ENCODE measurements at places on chromosomes 5 and 9. TPM values are rescaled to one million over a fixed set of nuclear protein-coding genes. Genes with fewer than 3 reads are reported as not detected.

Gene PCDHB16
- polyA plus RNA-seq: 4.0 TPM

Gene HEMGN
- 2.9 TPM for polyA plus RNA-seq

Gene NEURL1B
- 28.8 TPM for polyA plus RNA-seq

Gene ADAMTS12
- 42.8 TPM for polyA plus RNA-seq

Gene CCDC171
- polyA plus RNA-seq: 10.0 TPM

Gene ARSI
- polyA plus RNA-seq: 20.7 TPM

Gene MARVELD2
- polyA plus RNA-seq: 21.3 TPM

Gene CNTNAP3
- 4.0 TPM for polyA plus RNA-seq

Gene CER1
- 0.44 TPM for polyA plus RNA-seq

Gene MARCOL
- 0.17 TPM for polyA plus RNA-seq

GRCh38 chr5:38086777-38087176 lies 171.6 kb upstream of the EGFLAM start:
- no peak for DNase-seq

GRCh38 chr5:74396913-74397622 lies 243.5 kb downstream of the ENC1 start:
- no peak for DNase-seq

- DNase-seq: no peak
Observed at GRCh38 chr9:123637945-123638634, 282.1 kb downstream of the CRB2 start.

DNA sequence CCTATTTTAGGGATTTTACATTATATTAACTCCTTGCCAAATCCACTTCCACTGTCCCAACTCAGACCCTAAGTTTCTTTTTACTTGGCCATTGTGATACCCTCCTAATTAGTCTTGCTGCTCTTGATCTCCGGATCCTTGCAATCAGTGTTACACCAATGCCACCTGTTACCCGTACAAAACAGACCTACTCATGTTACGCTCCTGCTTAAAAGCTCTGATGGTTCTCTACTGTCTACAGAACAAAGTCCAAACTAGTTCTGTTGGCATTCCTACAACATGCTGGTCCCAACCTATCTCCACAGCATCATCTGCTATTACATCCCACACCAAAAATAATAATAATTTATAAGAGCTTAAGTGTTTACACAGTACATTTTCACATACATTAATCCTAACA lies 9.8 kb downstream of the ECPAS start:
- no peak for DNase-seq

GRCh38 chr9:132717326-132717945 lies 47.2 kb downstream of the GTF3C4 start:
- no peak for DNase-seq

- DNase-seq: peak; percentile 79
Observed at GRCh38 chr9:114958021-114958843, 27.8 kb upstream of the TNFSF8 start.

GRCh38 chr9:100803956-100804355 lies 224.6 kb upstream of the PLPPR1 start:
- DNase-seq: no peak

- no peak for DNase-seq
Observed at GRCh38 chr9:132645711-132646110, 24.1 kb downstream of the DDX31 start.

GRCh38 chr9:34544035-34544434 lies 21.2 kb upstream of the ENHO start:
- no peak for DNase-seq

- no peak for DNase-seq
Observed at GRCh38 chr5:88683506-88684135, 199.4 kb downstream of the MEF2C start.

DNA sequence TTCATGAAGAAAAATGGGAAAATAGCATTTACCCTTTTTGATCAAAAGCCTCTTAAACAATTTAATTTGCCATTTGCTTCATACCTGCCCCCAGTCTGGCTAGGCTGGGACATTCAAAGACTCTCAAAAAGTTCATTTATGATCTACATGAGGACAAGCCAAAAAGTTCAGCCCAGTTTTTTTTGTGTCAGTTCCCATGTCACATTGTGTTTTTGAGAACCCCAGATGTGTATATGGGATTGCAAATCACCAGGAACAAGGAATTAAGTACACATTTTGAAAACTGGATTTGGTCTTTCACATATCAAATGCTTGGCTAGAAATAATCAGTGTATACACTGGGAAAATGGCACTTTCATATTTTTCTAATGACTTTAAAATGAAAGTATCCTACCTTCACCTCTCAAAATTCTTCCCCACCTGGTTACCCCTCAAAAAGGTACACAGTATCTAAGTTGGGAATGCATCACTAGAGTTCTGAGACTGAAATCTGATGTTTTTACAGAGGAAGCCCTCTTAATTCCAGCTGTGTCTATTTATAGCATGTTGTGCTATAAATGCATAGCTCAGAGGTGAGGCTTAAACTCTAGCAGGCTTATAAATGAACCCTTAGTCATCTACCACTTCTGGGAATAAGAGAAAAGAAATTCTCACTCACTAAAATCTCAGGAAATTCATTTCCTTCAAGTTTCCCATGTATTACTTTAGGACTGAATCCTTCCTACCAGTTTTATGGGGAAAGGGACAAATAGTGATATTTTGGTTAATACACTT lies 9.3 kb downstream of the STOM start:
- no peak for DNase-seq

DNA sequence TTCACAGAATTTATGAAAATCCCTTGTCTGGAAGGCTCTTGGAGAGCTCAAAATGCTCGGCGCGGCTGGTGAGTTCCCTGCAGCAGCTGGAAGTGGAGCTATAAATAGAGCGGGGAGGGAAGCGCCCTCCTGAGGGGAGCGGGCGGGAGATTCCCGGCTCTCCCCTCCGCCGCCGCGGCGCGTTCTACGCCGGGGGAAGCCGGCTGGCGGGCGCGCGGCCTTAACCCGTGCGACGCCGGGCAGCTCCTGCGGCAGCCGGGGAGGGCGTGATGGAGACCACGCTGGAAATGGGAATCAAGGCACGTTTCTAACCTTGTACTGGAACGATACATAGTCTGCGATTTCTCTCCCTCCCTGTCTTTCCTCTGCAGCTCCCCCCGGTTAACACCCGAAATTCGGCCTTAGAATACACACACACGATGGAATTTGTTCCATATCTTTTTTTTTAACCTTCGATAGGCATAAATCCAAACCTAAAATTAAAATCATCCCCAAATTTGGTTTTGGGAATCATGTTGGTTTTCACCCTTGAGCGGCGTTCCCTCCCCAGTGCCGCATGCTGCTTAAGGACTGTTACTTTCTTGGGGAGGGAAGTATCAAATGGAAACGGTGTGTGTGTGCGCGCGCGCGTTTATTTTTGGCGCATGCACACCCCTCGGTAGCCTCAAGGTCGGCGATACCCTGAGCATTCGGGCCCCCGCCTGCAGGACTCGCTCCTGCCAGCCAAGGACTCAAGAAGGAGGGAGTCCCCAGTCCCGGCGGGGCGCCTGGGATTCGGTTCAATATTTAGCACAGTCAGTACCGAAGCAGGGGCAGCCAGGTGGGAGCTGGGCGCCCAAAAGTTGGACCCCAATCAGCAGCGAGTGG lies 306.3 kb upstream of the KCNN2 start:
- peak; percentile 88 for DNase-seq

GRCh38 chr5:38673671-38674071 lies 117.2 kb upstream of the LIFR start:
- DNase-seq: no peak

- DNase-seq: no peak
Observed at GRCh38 chr5:61595426-61595825, 263.4 kb downstream of the ZSWIM6 start.

DNA sequence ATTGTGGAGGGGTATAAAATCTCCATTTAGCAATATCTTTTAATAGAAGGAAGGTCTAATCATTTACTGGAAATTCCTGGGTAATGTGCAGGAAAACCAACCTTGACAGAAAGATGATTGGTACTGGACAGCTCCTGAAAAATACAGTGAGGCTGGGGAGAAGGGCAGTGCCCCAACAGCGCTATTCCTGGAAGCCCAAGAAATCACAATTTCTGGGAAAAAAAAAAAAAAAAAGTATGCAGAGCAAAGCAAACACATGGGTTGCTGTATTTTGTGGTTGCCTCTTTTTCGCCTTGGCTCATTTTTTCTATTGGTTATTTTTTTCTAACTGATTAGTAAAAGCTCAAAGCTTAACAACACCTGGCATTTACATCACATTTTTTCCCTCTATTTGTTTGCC lies 249.7 kb downstream of the ENC1 start:
- DNase-seq: no peak

DNA sequence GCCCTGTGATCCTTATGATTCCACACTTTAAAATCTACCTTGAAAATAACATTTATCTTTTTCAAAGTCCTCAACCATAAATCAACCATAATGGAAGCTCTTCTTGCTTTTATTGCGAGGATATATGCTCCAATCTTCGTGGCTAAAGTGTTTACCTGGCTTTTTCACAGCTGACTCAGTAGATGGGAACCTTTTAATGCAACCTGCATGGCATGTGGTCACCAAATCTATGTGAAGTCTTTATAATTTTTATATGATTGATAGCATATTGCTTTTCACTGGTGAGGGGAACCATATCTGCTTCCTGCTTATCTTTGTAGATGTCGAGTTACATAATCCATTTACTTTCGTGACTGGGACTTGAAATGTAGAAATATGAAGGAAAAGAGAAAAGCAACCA lies 47.1 kb upstream of the TLX3 start:
- DNase-seq: no peak

DNA sequence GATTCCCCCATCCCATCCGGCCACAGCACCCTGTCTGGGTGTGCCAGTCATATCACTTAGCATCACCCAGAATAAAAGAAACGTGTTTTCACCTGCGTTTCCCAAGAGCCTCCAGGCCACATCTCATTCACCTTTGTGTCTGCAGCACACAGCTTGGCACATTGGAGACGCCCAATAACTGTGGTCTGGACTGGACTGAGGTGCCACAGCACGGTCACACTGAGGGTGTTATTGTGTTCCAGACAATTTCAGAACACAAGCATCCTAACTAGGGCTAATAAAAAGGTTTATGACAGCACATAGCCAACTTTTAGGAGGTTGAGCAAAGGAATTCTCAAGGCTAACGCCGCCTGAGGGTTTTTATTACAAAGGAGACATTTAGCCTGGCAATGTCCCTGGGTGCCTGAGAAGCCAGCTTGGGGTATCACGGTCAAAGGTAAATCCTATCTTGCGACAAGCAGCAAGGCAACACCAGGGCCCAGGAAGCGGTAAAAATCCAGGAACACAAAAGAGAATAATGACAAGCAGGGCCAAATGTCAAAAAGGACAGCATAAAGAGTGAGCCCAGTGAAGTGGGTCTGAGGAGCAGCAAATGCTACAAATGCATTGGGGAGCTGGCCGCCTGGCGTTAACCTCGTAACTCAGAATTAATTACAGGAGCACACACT lies 3.4 kb downstream of the EPB41L4B start:
- no peak for DNase-seq

- no peak for DNase-seq
Observed at GRCh38 chr5:17398431-17398830, 99.6 kb upstream of the TAF11L2 start.

- DNase-seq: no peak
Observed at GRCh38 chr5:31967461-31967860, 206.7 kb downstream of the GOLPH3 start.

- DNase-seq: no peak
Observed at GRCh38 chr9:22308177-22308576, 138.4 kb upstream of the DMRTA1 start.

GRCh38 chr9:91778031-91778430 lies 172.0 kb downstream of the ROR2 start:
- no peak for DNase-seq

DNA sequence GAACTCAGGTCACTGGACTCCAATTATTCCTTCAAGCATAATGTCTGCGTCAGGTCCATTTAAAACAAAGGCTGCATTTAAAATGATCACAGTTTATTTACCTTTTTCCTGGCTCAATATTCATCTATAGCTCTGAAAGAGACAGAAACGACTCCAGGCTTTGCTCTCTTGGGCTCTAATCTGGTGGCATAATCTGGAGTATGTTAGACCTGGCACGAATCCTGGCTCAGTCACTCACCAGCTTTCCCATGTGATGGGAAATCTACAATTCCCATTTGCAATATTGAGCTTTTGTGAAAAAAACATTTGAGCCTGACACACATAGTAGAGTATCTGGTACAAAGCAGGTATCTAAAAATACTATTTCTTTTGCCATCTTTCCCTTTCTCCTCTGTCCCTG lies 155.8 kb downstream of the SEMA6A start:
- no peak for DNase-seq

- no peak for DNase-seq
Observed at GRCh38 chr9:80995759-80996158, 693.6 kb downstream of the TLE1 start.

DNA sequence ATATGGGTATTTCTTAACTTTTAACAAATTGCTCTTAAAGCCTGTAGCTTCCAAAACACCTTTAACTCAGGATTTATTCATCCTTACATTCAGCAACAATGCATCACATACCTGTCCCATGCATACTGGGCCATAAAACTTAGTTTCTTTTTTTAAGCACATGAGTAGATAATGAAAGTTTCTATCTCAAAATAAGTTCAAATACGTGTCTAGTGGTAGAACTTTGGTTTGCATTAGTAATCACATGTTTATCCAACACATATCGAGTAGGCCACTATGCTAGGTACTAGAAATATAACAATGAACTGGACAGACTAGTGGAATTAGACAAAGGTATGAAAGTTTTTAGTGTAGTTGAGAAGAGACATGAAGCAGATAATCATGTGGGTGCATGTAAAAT lies 99.6 kb downstream of the DOCK2 start:
- DNase-seq: no peak

GRCh38 chr5:139294374-139295165 lies 1.0 kb downstream of the MATR3 start:
- peak; percentile 81 for DNase-seq

GRCh38 chr9:132020820-132021510 lies 58.7 kb downstream of the MED27 start:
- DNase-seq: no peak

DNA sequence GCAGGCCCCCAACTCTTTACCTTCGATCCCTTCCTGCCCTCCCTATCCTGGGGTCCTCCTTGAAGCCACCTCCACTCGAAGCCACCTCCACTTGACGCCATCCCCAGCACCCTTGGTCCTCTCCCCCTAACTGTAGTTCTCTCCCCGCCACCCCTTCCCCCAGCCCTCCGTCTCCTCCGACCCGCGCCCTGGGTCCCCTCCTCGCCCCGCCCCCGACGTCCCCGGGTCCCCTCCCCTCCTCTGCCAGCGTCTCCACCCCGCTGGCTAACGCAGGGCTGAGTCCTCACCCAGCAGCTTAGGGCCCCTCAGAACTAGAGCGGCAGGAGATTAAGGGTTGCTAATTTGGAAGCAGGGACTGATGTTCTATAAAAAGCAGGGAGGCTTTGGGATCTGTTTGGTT lies 30.6 kb upstream of the ANKRD33B start:
- peak; percentile 21 for DNase-seq

GRCh38 chr5:23648656-23649055 lies 141.2 kb downstream of the PRDM9 start:
- DNase-seq: no peak

- no peak for DNase-seq
Observed at GRCh38 chr5:169763376-169764017, 126.4 kb downstream of the DOCK2 start.

All from left lung (tissue), 14 donors.